ENCODE measurements at places on chromosomes 7 and 10.
A peak's percentile ranks its signal among the peaks of the same experiment; 100 is the strongest.

DNA sequence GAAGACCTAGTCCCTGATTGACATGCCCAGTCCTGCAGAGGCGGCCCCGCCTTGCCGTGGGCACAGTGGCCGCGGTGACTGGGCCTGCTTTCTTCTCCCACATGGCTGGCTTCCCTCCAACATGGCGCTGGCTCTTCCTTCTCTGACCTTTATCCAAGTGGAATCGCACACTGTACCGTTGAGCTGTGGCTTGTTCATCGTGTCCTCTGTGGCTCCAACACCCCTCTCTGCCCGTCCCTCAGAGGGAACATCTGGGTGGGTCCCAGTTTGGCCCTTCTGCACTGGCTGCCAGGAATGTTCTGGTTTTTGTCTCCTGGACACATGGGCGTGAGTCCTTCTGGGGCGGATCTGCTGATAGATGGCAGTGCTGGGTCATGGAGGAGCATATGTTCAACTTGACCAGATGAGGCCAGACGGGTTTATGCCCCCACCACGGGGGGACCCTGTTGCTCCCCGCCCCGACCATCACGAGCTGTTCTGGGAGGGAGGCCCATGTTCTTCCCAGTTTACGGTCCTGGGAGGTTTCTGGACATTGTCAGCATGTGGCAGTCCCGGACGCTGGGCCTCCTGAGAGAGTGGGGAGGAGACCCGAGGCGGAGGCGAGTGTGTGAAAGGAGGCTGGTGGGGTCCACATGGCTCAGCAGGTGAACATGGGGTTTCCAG is 63.5 kb downstream of the LHPP start:
- DNase-seq: peak; percentile 46

- no peak for DNase-seq
Measured at GRCh38 chr7:132740176-132740575, 163.9 kb upstream of the PLXNA4 start.

GRCh38 chr7:156540619-156541165 is 99.9 kb upstream of the RNF32 start:
- no peak for DNase-seq

DNA sequence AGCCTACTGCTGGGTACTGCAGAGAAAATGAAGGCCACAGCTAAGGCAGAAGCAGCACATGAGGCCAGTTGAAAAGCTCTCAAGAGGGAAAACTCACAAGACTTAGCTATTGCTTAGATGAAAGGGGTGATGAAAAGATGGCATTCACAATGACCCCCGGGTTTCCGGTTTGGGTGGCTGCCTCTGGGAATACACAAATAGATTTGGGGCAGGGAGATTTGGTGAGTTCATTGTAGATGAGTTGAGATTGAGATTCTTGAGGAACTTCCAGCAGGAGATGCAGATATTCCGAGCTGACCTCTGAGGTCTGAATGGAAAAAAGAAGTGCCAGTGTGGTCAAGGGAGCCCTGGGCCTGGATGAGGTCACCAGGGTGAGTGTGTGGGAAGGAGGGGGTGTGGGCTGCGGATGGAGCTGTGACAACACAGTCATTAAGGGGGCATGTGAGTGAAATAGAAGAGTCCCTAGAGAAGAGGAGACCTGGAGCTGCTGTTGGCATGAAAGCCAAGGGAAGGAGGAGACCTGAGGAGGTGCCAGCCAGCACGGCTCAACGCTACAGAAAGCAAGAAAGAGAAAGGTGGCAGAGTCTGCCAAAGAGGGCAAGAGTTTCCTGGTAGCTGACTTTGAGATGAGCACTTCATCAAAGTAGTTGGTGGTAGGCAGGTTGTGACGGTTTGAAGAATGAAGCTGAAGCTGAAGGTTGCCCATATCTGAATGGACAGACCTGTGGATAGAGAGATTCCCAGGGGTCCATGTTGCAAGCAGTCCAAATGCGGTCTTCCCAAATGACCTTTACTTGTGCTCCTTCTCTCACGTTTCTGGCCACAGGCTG is 43.7 kb downstream of the HIF1AN start:
- no peak for DNase-seq

GRCh38 chr10:11449761-11450160 is 161.7 kb downstream of the USP6NL start:
- DNase-seq: no peak

DNA sequence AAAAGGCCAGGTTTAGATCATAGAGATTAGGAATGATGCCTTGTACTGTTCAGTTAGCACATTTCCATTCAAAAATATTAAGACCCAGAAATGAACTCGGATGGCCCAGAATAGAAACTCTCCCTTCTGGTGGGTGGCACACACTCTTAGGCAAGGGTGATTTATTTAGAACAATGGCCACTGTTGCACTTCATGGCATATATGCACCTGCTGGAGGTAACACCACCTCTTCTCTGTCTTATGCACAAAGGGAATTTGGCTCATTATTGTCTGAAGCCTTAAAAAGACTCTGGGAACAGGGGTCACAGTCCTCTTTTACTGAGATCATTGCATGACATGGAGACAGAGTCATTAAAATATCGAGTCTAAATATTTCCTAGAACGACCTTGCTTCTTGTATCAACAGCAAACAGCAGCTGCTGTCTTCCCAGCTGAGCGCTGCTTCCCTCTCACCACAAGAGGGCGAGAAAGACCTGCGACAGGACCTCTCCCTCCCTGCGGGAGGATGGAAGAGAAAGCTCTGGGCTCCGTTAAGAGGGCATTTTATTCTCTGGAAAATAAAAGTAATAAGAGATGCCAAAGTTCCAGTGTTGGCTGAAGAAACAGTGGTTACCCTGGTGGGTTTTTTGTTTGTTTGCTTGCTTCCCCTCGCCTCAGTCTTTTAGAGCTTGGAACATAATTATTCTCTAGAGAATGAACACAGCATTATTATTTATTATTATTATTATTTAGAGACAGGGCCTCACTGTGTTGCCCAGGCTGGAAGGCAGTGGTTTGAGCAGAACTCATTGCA is 13.5 kb upstream of the BAMBI start:
- peak; percentile 50 for DNase-seq

DNA sequence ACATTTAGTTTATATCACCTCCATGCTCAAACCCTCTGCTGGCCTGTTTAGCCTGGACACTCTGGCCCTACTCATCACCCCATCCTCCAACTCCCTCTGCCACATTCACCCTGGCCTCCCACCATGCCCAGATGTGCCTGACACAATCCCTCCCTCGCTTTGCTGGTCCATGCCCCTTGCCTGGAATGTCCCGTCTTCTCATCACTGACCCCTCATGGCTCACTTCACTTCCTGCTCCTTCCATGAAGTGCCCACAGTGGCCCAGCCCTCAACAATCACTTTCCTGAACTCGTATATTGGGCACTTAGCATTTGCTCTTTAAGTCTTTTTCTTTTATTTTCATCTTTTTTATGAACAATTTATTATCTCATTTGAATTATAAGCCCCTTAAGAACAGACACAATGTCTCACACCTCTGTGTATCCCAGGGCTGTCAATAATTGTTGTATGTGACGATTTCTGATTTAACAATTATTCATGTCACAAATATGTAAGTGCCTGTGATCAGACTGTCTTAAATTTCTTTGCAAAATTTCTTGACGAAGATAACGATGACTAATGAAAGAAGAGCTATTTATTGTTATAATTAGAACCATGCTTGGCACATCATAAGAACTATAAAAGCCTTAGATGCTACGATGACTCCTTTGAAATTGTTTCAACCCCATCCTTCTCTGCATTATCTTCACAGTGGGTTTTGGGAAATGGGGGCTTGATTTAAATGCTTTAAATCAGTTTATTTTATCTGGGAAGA is 209.9 kb upstream of the YAE1 start:
- no peak for DNase-seq

DNA sequence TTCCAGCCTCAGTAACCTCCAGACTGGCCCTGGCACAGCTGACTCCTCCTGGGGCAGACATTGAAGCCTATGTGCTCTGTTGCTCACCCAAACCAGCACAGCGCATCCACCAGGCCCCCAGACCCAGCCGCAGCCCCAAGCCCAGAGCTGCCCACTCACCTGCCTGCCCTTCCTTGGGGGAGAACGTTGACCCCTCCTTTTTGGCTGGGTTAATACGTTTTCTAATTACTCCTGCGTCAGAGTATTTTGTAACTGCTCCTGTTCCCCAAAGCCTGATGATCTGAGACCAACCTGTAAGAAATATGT is 106.9 kb upstream of the NPS start:
- DNase-seq: no peak

- no peak for DNase-seq
Measured at GRCh38 chr10:1310271-1310789, 254.1 kb downstream of the WDR37 start.

DNA sequence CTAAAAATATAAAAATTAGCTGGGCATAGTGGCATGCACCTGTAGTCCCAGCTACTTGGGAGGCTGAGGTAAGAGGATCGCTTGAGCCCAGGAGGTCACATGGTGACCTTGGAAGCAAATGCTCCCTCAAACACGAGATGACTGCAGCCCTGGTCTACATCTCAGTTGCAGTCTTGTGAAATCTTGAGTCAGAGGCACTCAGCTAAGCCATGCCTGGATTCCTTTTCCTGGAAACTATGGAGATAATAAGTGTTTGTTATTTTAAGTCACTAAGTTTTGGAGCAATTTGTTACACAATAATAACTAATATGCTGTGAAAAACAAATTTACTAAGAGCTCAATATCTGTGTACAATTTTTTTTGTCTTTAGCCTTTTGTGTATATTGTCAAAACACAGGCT is 284.3 kb upstream of the KAT6B start:
- no peak for DNase-seq

- peak; percentile 93 for DNase-seq
Measured at GRCh38 chr7:44796504-44797328, at the start of gene PPIA. PPIA (plus strand) TSS chr7:44796681; CDS start chr7:44796725, 44 bp downstream.

Measured in amygdala (tissue), 56 donors.